HFF-Myc (cell line): ENCODE measurements at places on chromosomes 7 and 10.

GRCh38 chr7:5695727-5696345 is 85.6 kb downstream of the RNF216 start:
- no peak for DNase-seq

GRCh38 chr10:90420637-90421318 is 437.1 kb downstream of the HTR7 start:
- DNase-seq, result no peak

- DNase-seq, result no peak
These were observed 526 bp downstream of the CH25H start for GRCh38 chr10:89206402-89207180.

DNA sequence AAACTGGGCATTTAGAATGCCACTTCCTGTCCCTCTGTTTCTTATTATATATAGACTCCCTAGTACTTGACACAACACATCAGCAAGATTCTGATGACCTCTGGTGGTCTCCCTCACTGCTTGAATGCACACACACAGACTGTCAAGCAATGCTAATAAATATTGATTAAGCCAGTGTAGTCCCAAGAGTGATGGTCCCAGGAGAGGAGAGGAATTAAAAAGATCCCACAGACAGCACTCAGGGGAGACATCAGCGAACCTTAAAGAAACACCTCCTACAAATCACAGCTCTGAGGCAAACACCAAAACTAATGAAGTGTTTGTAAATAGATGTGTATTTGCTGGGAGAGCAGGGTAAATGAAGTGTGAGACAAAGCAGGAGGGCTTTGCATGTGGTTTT is 1291.2 kb downstream of the XPNPEP1 start:
- DNase-seq, result no peak

- no peak for DNase-seq
These were observed 4.4 kb upstream of the TBL2 start for GRCh38 chr7:73582664-73583202.

DNA sequence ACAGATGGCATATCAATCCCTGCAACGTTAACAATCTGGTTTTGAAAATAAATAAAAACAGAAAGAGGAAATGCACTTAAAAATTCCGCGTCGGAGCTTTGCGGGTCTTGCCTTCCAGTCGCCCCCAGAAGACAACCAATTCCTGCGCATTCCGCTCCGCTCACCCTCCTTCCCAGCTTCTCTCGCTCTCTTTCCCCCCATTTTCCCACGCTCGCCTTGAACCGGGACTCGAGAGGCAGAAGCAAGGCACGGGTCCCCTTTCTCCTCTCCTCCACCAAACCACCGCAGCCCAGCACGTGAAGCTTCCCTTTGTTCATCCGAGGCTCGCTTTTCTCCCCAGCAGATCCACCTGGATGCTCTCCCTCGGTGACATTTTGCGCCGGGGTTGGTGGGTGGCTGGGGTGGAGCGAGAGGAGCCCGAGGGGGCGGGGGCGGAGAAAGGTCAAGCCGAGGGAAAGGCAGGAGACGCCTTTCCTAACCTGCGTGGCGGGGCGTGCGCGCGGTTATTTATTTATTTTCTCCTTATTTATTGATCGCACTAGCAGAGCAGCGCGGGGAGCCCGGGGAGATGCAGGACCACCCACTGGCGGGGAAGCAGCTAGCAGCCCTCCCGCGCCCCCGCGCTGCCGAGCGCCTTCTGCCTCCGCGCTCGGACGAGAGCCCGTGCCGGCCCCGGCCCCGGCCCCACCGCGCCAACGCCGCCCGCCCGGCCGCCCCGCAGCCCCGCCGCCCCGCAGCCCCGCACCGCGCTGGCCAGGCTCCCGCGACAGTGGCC is at the start of gene KCND2:
KCND2 (plus strand) TSS at position 475 of the 775 bp plus-strand sequence.
- DNase-seq, result no peak

DNA sequence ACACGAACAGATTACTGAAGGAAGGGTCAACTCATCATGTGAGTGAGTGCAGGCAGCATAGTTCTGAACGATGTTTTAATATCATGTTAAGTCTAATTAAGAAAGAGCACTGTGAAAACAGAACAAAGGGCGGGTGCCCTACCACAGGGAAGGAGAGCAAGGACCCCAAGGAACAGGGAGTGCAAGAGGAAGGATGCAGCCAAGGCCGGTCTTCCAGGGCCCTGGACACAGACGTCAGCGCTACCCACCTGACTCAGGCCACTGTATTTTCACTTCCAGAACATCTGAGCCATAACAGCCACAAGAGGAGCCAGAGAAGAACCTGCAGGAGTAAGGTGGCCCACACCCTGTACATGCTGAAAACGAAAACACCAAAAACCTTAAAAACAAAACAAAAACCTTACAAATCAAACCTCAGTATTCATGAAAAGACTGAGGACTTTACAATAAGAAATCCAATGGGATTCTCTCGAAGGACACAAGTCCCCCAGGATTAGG is 506.1 kb upstream of the AKR1E2 start:
- DNase-seq, result no peak

DNA sequence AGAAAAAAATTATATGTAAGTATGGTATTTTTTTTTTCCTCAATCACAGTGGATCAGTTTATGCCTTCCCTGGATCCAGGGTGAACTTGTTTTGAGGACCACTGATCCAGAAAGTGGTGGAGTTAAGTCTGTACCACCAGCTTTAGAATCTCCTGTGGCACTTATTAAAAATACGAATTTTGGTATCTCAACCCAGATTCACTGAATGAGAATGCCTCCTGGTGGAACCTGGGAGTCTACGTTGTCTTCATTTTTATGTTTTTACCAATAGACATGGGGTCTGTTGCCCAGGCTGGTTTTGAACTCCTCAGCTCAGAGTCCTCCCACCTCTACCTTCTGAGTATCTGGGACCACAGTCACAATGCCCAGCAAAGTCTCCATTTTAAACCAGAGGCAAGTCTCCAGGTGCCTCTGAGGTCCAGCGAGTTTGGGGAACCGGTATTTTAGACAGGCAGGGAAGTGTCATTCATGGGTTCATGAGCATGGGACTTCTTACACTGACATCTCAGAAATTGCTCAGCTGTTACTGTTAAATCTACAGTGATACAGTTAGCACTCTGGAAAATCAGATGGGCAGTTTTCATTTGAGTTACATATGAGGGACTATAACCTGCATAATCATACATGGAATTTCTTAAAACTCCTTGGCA is 200.9 kb downstream of the AUTS2 start:
- no peak for DNase-seq

- no peak for DNase-seq
These were observed 349.7 kb downstream of the MDFIC start for GRCh38 chr7:115271332-115272235.

- DNase-seq, result no peak
These were observed 21.8 kb downstream of the REEP3 start for GRCh38 chr10:63542835-63543575.

DNA sequence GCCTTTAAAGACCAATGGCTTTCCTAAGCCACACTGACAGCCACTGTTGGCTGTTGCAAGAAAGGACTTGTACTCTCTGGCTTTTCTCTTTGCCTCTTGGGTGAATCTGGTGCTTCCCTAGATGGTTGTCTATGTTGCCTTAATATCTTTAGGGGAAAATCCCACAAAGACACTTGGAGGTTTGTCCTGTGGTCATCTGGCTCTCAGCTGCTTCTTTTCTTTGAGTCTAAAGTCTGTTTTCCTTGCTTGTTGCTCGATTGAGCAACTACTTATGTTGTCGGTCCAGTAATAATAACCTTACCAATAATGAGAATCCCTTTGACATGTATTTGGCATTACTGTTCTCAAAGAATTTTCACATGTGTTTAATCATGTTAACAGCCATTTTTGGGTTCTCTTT is 537.6 kb downstream of the LRMDA start:
- DNase-seq, result no peak

- no peak for DNase-seq
These were observed 28.6 kb upstream of the VAX1 start for GRCh38 chr10:117166418-117167345.

- DNase-seq, result no peak
These were observed 198.7 kb downstream of the THSD7A start for GRCh38 chr7:11633310-11633709.

DNA sequence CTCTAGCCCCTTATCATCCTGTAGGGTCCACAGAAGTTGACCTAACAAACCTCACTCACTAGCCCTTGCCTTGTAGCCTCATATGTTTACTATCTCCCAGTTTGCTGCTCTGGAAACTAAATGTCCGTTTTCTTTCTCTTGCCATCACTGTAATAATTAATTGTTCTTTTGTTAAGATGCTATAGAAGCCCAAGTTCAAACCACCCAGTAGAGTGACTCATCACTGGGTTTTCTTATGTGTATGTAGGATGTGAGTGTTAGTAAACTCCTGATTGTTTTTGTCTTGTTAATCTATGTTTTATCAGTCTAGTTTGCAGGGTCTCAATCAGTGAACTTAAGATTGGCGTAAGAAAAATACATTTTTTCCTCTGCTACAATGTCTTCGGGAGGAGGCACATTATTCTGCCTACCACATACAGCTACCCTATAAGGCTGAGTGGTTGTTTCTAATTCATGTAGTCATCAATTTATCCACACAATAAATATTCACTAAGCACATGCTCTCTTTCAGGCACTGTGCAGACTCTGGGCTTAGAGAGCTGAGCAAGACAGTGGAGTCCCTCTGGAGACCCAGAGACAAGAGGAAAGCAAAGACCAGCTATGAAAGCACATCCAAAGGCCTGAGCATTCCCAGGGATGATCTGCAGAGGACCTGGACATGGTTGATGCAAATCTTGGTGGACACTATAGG is 474.1 kb upstream of the AKR1E2 start:
- no peak for DNase-seq
